Activated CD4-positive, alpha-beta T cell treated with anti-CD3 and anti-CD28 coated beads for 36 hours (primary cell): ENCODE measurements at places on chromosomes 2 and 18.

DNA sequence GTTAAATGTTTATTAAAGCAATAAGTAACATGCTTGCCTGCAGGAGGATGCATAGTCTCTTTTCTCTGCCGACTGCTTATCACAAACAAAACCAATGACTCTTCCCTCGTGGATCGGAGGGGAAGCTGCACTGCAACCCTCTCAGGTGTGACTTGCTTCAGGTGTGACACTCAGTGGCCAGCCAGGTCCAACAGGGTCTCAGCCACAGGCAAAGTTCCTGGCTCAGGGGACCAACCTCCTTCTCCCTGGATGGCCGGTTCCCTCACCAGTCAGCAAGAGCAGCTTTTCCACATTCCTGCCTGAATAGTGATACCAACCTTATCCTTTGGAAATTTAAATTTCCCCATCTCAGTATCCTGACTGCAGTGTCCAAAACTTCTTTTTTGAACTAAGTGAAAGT is 383.5 kb downstream of the CMPK2 start:
- no peak for DNase-seq

- no peak for DNase-seq
Measured at GRCh38 chr18:12911929-12912703, 28.1 kb upstream of the PTPN2 start.

DNA sequence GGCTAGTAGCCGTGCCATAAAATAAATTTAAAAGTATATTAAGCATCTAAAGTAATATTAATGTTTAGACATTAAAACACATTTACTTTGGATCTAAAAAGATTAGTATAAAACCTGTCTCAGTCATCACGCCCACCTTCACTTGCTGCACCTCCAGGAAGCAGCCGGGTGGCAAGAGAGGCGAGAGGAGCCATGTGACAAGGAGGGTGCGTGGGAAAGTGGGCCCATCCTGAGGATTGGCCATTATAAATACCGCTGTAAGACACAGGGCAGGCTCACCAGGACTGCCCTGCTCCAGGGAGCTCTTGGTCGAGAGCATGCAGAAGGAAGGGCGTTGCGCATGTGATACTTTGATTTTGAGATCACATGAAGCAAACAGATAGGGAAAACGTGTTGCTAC is 34.4 kb upstream of the ALKAL2 start:
- DNase-seq = no peak

- peak; percentile 53 for DNase-seq
Measured at GRCh38 chr18:51425475-51425874, 228.0 kb upstream of the MEX3C start.

DNA sequence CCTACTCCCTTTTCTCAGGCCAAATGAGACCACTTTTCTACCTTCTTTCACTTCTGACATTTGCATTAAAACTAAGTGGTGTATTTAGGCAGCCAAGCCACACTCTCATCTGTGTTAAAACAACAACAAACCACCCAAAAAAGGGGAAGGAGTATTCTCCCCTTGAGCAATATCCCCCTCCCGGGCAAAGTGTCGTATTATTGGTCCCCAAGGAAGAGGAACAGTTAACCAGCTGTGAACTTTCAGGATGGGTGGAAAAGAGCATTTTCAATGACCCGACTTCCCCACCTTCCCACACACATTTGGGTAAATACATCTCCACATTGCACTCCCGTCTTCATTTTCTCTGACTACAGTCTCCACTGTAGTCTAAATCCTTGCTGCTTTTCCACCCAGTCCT is 44.3 kb downstream of the FEZ2 start:
- no peak for DNase-seq

- no peak for DNase-seq
Measured at GRCh38 chr18:45548614-45549013, 66.7 kb upstream of the SLC14A2 start.

GRCh38 chr18:55250768-55251173 is 291.5 kb upstream of the CCDC68 start:
- DNase-seq = no peak

DNA sequence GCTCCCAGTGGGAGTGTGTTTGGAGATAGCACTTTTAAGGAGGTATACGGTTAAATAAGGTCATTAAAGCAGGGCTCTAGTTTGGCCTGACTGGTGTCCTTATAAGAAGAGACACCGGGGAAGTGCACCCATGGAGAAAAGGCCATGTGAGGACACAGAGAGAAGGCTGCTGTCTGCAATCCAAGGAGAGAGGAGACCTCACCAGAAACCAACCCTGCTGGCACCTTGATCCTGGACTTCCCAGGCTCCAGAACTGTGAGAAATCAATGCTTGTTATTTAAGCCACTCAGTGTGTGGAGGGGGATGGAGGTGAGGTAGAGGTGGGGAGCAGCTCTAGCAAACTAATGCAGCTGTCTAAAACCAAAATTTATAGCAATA is 62.0 kb downstream of the RPL31 start:
- DNase-seq = no peak

- DNase-seq = no peak
Measured at GRCh38 chr2:233794128-233794658, 16.1 kb downstream of the MROH2A start.

DNA sequence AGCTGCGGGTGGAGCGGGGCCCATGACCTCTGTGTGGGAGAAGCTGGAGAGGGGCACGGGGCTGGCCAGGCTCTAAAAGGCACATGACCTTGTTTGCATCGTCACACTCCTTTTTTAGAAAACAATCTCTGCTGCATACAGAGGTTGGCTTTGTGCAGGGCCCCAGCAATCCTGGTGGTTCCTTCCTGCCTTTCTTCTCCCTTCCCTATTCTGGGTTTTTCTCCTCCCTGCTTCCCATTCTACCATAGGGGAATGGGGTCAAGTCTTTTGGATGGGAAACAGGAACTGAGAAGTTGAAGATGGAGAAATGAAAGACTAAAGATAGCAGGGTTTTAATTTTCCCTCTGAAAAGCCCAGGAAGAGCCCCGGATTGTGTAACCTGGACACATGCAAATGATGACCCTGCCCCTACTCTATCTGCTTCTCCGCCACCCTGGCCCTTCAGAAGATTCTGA is 53.9 kb downstream of the ASAP2 start:
- no peak for DNase-seq

DNA sequence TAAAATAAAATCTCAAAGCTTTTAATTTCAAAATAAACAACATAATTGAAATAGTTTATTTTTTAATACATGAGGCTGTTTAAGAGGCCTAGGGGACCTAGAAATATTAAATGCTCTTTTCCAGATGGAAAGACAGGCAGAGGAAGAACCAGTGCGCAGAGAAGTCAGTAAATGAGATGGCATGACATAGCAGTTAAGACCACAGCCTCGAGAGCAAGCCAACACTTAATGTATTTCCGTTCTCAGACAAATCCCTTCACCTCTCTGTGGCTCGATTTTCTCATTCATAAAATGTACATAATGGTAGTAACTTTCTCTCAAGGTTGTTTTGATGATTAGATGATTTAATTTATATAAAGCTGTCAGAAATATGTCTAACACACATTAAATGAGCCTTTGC is 405.1 kb upstream of the CWC22 start:
- DNase-seq = no peak

DNA sequence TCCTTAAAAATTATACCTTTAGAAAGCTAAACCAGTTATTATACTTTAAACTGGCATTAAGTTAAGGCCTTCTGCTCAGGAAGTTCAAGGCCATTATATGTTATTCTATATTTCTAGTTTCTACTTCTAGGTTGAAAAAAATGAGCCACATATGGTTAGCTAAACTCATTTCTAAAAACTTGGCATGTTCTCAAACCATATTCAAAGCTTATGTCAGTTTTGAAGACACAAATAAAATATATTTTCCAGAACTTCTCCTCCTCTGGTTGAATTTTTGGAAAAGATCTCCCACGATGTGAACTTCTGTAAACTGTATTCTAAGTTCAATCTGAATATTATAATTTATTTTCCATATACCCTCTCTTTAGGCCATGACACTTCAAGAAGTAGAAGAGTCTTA is 103.5 kb downstream of the NYAP2 start:
- no peak for DNase-seq

DNA sequence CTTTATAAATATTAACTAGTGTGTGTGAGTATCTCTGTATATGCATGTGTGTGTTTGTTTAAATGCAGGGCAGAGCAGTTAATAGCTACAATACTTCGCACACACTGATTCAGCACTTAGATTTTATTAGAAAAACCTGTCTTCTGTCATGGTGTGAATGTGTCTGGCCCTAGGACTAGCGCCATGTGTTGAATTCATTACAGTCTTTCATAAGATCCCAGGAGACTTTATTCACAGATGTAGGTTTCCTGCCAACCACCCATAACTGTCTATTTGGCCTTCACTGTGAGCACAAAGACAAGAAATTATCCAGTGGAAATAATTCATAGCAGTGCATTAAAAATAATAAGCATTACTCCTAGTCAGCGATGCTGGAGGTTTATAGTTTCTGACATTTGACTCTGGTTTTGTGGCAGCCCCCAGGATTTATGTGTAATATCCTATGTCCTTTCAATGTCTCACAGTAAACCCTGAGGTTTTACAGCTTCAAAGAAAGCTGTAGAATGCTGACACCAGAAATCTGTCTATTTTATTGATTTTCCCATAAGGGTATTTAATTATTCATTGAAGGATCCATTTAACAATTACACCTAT is 93.9 kb downstream of the ZNF804A start:
- no peak for DNase-seq

- no peak for DNase-seq
Measured at GRCh38 chr2:201638326-201638725, 5.0 kb downstream of the TMEM237 start.

- no peak for DNase-seq
Measured at GRCh38 chr18:74683573-74683972, 85.9 kb downstream of the ZNF407 start.

DNA sequence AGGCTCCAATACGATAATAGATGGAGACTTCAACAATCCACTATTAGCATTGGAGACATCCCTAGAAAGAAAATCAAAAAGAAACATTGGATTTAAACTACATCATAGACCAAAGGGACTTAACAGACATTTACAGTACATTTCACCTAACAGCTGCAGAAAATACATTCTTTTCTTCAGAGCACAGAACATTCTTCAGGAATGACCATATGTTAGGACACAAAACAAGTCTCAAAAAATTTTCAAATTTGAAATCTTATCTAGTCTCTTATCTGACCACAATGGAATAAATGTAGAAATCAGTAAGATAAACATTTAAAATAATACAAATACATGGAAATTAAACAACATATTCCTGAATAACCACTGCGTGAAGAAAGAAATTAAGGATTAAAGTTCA is 68.7 kb downstream of the STRADB start:
- DNase-seq = no peak

GRCh38 chr2:20103530-20103929 is 52.1 kb upstream of the LAPTM4A start:
- no peak for DNase-seq

GRCh38 chr18:8162802-8163201 is 446.4 kb upstream of the RAB12 start:
- no peak for DNase-seq

DNA sequence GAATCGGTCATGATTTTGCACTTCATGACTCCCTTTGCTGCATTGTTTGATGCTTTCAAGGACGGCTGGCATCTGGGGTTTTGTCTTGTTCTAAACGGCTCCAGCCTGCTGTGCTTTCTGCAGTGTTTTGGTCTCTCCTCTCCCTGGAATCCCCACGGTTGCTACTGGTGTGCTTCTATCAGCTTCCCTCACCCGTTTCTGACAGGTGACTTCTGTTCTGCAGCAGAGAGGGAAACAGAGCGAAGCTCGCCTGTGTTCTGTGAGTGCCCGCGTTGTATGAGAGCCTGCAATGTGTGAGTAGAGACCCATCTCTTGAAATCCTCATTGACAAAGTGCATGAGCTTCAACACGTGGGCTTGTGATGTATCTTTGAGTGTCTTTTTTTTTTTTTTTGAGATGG is 102.8 kb downstream of the DCDC2C start:
- no peak for DNase-seq

- peak; percentile 69 for DNase-seq
Measured at GRCh38 chr2:88187038-88187676, 17.0 kb downstream of the THNSL2 start.

DNA sequence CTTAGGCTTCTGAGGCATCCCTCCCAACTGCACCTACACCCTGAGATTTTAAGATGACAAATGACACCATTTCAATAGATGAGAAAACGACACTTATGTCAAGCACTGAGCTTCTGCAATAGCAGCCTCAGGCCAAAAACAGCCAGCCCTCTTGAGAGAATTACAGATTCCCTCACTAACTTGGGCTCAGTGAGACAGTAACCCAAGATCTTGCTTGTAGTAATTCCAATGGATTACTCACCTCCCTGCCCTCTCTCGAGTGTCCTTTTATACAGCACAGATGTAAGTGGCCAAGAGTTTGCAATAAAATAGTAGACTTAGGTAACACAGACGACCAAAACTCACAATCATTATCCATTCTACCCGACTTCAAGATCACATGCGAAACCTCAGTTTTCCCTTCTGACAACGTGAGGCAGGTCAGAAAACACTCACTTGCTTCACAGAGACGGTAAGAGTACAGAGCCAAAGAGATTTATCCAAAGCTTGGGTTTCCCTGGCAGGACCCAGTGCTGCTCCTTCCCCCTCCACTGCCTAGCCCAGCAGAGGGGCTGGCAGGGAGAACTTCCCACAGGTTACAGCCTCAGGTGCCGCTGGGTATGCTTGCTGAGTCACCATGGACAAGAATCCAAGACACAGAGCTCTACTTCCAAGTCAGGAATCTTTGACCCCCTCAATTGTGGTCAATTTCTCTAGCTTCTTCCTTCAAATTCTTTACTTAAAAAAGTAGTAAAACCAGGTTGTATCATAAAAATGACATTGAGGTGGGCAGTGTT is 181.4 kb downstream of the MYO5B start:
- DNase-seq = no peak

DNA sequence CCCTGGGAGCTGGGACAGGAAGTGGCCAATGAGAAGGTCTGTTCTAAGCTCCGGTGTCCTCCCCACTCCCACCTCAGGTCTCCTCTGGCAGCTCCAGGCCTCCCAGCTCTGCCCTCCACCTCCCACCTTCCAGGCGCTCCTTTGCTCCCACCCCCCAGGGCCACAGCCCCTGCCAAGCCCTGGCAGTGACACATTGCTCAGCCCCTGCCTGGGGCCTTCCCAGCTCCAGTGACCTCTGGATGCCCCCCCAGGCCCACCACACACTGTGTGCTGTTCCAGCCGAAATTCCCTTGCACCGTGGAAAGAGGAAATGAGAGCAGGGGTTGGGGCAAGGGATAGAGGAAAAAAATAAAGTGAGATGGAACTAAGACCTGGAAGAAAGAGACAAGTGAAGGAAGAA is 289.6 kb downstream of the CYP26B1 start:
- no peak for DNase-seq

GRCh38 chr2:88199912-88200682 is 30.0 kb downstream of the THNSL2 start:
- peak; percentile 48 for DNase-seq

DNA sequence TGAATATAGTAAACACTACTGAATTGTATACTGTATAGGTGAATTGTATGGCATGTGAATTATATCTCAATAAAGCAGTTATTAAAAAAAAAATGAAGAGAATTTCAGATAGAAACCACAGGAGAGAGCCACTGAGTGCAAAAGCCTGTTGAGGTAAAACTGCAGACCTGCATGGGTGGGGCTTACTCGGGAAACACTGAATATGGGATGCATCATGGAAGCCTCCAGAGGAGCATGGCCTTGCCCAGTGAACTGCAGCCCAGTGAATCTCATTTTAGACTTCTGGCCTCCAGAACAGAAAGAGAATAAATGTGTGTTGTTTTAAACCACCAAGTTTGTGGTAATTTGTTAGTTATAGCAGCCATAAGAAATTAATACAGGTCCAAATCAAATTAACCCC is 15.7 kb downstream of the GPATCH11 start:
- DNase-seq = no peak

GRCh38 chr2:201107624-201108023 is 8.3 kb upstream of the CFLAR start:
- no peak for DNase-seq

- DNase-seq = peak; percentile 74
Measured at GRCh38 chr2:199977984-199978415, 22.6 kb downstream of the MAIP1 start.
